ENCODE measurements at places on chromosomes 5 and 9.

DNA sequence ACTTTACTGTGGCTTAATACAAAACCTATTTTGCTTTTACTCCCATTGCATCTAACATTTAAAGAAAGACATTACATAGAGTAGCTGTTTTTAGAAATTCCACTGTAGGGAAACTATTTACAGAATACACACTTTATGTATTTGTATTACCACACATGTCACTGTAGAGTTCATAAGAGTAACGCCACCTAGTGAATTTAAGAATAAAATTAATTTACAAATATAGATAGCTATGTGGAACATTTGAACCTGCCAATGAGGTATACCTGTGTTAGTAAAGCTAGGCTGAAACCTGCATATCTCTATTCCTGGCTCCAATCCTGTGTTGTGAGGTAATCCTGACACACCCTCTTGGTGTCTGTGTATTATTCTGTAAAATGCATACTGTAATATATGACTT lies 234.4 kb downstream of the MAST4 start:
- DNase-seq, result no peak

- no peak for DNase-seq
Measured at GRCh38 chr5:106956886-106957285, 713.9 kb downstream of the EFNA5 start.

GRCh38 chr9:4084435-4084818 lies 215.4 kb downstream of the GLIS3 start:
- no peak for DNase-seq

- DNase-seq, result no peak
Measured at GRCh38 chr5:6248132-6248531, 130.2 kb downstream of the MED10 start.

- DNase-seq, result no peak
Measured at GRCh38 chr5:160641405-160641804, 210.6 kb downstream of the ATP10B start.

- no peak for DNase-seq
Measured at GRCh38 chr5:106637275-106637674, 1033.5 kb downstream of the EFNA5 start.

DNA sequence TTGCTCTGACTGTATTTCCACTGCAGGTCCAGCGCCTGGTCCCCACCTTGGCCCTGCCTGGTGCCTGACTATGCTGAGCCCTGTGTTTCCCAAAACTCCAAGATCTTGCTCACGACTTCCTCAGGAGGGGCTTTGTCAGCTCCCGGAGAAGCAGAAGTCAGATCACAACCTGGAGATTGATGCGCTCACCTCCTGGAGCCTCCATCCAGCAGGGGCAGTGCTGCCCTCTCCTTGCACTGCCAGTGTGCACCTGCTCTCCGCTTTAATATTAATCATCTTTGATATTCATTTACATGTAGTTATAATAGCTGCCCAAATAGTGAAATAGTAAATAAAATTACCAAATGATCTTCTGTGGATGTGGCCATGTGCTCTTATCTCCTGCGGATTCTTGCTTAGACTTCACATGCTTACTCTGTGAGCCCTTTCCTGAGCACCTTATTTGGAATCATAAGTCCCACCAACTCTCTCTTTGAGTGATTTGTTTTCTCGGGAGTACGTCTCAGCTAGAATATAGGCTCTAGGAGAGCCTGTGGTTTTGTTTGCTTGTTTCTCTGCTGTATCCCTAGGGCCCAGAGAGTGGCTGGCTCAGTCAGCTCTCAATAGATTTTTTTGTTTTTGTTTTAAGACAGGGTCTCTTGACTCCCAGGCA lies 17.4 kb downstream of the MAML1 start:
- no peak for DNase-seq
